Dermis microvascular lymphatic vessel endothelial cell (primary cell): ENCODE measurements at places on chromosomes 13 and 19. TPM values are rescaled to one million over a fixed set of nuclear protein-coding genes. Genes with fewer than 3 reads are reported as not detected.

Gene FGF9
- not detected in 2 replicates for total RNA-seq

Gene CYP2A7
- not detected in 2 replicates for total RNA-seq

Gene OR4F17
- total RNA-seq, result not detected in 2 replicates

Gene IZUMO1
- 0.25 and 0.26 TPM in 2 replicates for total RNA-seq

Gene LILRA6
- total RNA-seq, result not detected in 2 replicates

Gene SLITRK6
- total RNA-seq, result not detected in 2 replicates

Gene IGFL2
- total RNA-seq, result not detected in 2 replicates

Gene WDR88
- total RNA-seq, result not detected in 2 replicates

Gene ERICH6B
- not detected in 2 replicates for total RNA-seq
